GOT3 (cell line): ENCODE measurements at places on chromosomes 1 and 21.
A peak's percentile ranks its signal among the peaks of the same experiment; 100 is the strongest.

GRCh38 chr1:22761821-22762220 lies 51.2 kb downstream of the EPHB2 start:
- no peak for DNase-seq

GRCh38 chr1:167387251-167387910 lies 130.9 kb downstream of the CD247 start:
- DNase-seq, result no peak

GRCh38 chr1:202283991-202284390 lies 57.7 kb downstream of the UBE2T start:
- DNase-seq, result peak; percentile 38

DNA sequence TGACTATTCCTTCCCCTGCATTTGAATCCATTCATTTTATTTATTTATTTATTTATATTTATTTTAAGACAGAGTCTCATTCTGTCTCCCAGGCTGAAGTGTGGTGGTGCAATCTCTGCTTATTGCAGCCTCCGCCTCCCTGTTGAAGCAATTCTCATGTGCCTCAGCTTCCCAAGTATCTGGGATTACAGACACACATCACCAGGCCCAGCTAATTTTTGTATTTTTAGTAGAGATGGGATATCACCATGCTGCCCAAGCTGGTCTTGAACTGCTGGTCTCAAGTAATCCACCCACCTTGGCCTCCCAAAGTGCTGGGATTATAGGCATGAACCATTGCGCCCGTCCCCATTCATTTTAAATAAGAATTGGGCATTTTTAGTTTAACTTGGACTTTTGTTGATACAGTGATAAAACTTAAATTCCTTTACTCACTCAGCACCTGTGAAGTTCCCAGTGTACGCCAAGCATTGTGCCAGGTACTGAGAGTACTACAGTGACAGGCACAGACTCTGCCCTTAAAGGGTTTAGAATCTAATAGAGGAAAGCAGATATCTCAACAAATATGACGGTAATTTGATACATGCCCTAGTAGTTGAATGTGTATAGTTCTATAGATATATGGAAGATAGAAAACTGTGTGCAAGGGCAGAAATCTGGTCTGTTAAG lies 90.5 kb downstream of the PTPRC start:
- DNase-seq, result no peak

GRCh38 chr1:30919025-30919881 lies 10.7 kb upstream of the SDC3 start:
- no peak for DNase-seq

- DNase-seq, result no peak
Observed at GRCh38 chr21:36059823-36060158, 535 bp downstream of the SETD4 start.

DNA sequence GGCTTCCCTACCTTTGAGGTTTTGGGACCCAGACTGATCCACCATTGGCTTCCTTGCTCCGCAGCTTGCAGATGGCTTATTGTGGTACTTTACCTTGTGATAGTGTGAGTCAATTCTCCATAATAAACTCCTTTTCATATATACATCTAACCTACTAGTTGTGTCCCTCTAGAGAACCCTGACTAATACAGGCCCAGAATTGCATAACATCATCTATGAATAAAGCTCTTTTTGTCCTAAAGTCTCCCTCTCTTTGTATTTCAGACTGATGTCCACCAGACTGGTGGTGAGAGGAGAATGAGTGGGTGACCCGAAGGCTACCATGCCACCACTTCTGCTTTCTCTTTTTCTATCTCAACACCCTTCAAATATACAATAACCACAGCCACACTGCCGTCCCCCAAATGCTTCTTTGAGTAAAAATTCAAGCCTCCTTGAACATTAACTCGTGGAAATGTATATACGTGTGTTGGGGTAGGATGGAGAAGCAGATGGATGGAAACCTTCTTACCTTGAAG lies 265.7 kb downstream of the PTBP2 start:
- DNase-seq, result no peak

- DNase-seq, result no peak
Observed at GRCh38 chr1:42784547-42784945, 245 bp upstream of the TMEM269 start.

DNA sequence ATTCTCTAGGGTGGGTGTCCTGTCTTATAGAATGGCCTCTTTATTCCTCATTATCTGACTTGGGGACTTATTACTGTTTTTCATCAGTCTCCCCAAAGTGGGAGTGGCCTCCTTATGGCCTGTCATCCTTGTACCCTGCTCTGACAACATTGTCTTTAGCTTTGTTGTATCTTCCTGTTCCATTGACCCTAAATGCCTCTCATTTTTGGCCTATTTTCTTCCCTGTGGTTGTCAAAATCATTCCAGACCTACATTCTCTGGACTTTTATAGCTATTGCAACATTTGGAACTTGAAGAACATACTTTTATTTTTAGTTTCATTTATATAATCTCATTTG lies 9.7 kb downstream of the SFT2D2 start:
- no peak for DNase-seq

- DNase-seq, result no peak
Observed at GRCh38 chr21:30480145-30480544, at the start of gene KRTAP19-1. TSS of gene KRTAP19-1 (minus strand) at chr21:30480367. CDS start at chr21:30480317, 50 bp downstream.

DNA sequence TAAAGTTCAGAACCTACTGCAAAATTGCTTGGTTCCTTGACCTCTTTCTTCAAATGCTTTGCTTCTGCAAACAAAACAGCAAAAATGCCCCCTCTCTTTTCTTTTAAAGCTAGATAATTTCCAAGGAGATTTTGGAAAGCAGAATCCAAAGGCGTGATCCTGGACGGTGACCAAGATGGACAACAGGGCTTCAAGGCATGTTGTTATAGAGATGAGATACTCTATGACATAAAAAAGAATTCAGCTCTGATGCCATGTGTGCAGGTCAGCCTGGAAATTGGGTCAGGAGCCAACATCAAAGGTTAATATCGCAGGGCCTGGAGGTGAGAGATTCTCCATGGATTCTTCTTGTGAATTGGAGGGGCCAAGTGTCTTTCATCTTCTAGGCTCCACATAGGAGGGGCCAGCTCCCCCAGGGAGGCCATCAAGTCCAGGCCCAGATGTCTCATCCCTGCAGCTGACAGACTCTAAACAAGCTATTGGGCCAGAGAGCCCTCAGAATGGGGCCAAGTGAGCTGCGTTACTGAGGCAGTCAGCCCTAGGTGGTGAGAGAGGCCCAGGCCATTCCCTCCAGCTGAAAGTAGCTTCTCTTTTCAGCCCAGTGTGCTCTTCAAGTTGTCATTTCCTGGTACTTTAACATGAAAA lies 45.5 kb downstream of the NMNAT2 start:
- no peak for DNase-seq

DNA sequence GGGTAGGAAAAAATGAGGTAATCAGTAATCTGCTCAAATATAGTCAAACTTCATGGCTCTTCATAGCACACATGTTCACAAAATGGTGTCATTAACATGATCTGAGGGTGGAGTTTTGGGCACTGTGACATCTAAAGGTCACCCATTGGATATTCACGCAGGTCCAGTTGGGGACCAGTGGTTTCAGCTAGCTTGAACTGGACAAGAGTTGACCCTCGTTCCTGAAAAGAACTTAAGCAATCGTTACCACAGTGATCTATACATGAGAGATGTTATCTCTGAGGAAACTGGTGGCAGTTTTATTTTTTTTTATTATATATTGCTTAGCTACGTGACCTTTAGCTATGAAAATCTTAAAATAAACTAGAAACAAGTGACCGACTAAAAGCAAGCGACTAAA lies 3.0 kb upstream of the OR2C3 start:
- no peak for DNase-seq

- no peak for DNase-seq
Observed at GRCh38 chr1:52186449-52186848, 44.6 kb downstream of the ZFYVE9 start.

DNA sequence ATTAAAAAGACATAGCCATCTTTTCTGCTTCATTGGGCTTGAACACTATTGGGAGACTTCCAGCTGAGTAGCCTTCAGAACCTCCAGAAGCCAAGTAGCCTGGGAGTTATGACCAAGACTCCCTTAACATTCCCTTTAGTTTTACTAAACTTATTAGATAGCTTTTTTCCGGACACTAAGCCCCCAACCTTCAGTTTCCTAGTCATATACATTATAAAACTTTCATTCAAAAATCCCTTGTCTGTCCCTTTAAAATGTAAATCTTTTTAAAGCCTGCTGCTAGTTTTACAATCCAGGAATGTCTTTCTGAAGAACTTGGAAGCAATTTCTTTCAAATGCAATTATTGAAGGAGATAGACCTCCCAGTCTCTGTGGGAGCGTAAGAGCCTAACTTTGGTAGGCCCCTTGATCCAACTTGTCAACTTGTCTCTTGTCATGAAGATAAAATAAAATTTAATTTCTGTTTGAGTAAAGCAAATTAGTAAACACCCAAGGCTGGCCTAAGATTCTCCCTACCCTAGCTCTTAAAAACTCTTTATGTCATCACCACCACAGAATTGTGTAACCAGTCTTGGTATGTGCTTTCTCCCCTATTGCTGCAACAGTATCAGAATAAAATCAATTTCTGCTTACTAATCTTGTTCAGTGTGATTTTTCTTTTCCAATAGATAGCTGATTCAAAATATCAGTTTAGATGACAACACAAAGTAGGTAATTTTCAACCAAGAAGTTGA lies 796.2 kb downstream of the PLA2G4A start:
- no peak for DNase-seq

DNA sequence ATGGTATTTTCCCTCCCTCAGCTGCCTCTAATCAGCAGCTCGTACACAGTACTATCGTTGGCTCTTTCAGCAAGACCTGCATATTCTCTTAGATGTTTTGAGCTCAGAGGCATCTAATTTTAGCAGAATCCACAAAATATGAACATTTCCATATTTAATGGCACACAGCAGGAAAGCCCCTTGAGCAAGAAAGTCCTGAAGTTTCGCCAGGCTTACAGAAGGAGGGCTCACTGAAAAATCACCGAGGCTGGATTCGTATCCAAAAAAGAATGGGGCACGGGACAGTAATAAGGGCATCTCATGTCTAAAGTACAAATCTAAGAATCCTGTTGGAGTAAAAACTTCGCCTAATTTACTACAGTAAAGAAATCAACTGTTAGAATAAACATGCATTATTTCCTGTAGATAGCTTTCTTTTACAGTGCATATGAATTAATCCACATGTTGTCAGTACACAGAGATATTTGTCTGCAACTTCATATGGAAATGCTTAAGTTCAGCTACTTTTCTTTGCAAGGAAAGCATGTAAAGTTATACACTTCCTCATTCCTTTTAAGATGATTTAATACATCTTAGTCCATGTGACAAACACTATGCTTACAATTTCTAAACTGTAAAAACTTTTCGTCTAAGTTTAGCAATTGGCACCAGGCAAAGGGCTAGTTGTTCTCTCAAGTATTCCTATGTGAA lies 1205.3 kb upstream of the ADGRL4 start:
- no peak for DNase-seq

DNA sequence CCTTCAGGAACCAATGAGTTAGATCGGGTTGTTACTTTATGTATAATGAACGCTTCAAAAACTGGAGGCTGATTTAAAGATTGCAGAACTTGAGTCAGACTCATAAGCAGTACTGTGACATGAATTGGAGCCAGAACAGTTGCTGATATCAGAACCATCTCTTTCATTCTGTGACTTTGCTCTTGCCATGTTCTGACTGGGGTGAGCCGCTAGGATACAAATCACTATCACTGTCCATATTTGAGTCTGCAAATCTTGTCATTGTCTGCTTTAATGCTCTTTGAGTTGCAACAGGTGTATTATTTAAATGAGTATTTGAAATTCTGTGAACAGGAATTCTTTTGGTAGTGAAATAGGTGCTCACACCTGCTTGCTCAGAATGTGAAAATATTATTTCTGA lies 52.5 kb downstream of the LRIG2 start:
- no peak for DNase-seq

DNA sequence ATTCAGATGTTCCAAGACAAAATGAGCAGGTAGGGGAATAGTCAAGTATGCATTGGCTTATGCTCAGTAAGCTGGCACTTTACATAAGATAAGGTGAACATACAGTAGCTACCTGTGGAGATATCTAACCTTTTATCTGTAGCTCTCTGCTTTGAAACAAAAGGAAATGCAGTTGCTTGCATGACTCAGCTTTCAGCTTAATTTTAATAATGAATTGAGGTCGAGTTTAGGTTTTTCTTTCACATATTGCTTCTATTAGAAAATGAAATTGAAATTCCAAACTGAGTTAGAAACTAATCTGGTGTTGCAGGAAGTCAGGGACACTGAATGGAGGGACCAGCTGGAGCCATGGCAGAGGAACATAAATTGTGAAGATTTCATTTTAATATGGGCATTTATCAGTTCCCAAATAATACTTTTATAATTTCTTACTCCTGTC lies 8.3 kb downstream of the FRRS1 start:
- DNase-seq, result no peak

- DNase-seq, result no peak
Observed at GRCh38 chr21:17903029-17903806, 84.1 kb upstream of the C21orf91 start.

DNA sequence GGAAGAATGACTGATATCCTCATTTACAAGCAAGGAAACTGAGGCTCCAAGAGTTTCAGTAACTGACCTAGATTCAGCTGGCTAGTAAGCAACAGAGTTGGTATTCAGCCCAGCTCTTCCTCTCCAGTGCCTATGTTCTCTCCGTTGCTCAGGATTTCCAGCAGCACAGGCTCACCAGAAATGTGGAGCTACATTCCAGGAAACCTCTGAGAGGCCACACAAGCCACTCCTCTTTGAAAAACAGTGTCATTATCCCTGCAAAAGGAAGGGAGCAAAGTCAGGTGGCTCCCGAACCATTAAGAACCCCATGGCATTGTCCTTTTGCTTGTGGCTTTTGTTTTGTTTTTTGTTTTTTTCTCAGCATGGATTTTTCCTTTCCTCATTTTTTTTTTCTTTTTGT lies 40.6 kb upstream of the DUSP10 start:
- DNase-seq, result no peak

DNA sequence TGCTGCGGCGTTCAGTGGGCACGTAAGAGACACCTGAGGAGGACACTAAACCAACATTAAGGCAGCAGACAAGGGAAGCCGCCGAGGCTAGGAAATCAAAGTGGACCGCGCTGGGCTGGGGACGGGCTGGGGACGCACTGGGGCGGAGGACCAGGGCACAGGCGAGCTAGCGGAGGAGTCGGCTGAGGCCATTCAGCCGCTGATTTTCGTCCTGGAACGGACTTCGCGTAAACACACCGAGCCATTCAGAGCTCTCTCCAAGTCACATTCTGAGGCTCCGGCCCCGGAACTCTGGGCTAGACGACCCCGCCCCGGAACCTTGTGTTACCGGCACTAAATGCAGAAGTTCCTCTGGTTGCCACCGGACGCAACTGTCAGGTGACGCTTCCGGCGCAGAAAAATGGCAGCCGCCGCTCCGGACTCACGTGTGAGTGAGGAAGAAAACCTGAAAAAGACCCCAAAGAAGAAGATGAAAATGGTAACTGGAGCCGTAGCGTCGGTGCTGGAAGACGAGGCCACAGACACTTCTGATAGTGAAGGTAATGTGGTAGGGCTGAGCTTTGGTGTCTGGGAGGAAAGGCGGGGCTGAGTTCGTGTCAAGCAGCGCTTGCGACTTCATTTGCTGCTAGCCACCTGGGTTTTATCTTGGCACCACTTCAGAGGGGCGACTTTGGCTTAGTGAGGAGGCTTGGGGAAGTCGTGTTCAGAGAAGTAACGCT lies at the start of gene RRP15:
TSS of gene RRP15 (plus strand) at position 377 of the 719 bp plus-strand sequence. CDS start at position 401, 24 bp downstream.
- peak; percentile 61 for DNase-seq

- DNase-seq, result no peak
Observed at GRCh38 chr1:168081373-168082007, 55.2 kb downstream of the GPR161 start.

- DNase-seq, result no peak
Observed at GRCh38 chr1:106344494-106344893, 712.0 kb upstream of the PRMT6 start.

GRCh38 chr21:42149656-42150473 lies 69.1 kb upstream of the ABCG1 start:
- DNase-seq, result no peak

- no peak for DNase-seq
Observed at GRCh38 chr1:151907363-151908139, 1.8 kb downstream of the THEM4 start.
